ENCODE measurements at places on chromosomes 4 and X.

GRCh38 chr4:2423695-2424094, 4.9 kb downstream of the CFAP99 start:
- no peak for ATAC-seq

- ATAC-seq = no peak
Measured at GRCh38 chr4:93084599-93085305, 743.8 kb upstream of the ATOH1 start.

DNA sequence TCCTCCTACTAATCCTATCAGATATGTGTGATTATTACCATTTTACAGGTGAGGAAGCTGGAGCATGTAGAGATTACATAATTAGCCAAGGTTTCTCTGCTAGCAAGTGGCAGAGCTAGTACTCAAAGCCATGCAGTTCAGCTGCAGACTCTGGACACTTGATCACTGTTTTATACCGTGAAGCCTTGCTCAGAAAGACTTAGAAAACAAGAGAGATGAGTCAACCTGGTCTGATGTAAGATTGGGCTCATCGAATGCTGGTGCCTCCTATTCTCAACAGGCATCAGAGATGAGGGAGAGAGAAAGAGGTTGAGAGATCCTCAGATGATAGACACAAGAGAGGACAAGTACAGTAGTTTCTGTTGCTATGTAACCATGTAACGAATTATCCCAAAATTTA, 19.0 kb upstream of the PDE5A start:
- no peak for ATAC-seq

- no peak for ATAC-seq
Measured at GRCh38 chr4:181234951-181235680, 1008.1 kb upstream of the TENM3 start.

DNA sequence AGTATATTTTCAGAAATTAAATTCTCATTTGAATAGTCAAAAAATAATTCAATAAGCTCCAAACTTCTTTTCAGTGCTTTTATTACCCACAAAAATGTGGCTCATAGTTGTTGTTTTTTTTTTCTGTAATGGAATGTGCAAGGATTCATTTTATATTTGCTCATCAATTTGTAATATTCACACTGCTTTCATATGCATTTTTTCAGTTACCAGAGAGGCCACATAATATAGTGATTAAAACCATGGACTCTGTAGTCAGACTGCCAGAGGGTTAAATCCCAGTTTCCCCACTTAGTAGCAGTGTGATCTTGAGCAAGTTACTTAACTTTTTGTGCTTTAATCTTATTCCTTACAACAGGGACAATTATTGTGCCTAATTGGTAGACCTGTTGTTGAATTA, 64.5 kb downstream of the FAM9B start:
- ATAC-seq = no peak

DNA sequence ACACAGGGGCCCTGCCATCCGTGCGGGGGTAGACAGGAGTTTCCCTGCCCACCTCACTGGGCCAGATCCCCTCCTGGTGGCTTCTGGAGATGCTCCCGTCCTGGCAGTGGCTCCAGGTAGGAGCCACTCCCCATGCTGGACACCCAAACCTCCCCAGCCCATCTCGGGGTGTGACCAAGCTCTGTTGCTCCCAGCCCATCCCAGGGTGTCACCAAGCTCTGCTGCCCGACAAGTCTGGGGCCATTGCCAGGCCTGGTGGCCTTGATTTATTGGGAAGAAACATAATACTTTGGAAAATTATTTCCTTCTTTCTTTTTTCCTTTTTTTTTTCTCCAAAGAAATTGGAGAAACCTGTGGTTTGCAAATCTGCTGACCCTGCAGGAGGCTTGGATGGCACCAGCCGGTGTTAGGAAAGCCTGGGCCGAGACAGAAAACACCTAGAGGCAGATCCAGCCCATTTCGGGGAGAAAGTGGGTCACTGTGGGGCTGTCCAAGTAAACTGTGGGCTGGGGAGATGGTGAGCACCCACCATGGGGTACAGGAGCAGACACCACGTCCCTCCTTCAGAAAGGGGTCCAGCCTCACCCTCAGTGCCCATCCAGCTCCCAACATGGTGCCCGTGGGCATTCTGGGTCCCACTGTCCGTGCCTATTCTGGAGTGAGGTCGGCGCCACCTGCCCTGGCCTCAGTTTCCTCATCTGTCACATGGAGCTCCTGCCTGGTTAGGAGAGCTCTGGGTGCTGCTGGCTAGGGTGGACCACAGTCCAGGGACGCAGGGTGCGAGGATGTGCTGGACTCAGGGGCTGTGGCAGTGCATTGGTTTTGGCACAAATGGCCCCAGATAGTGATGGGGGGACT, 59.4 kb upstream of the ADRA2C start:
- no peak for ATAC-seq

GRCh38 chr4:41009411-41009810, 204.9 kb downstream of the APBB2 start:
- peak; percentile 83 for ATAC-seq

- ATAC-seq = no peak
Measured at GRCh38 chr4:187258651-187259401, 535.2 kb upstream of the FAT1 start.

- no peak for ATAC-seq
Measured at GRCh38 chrX:14228611-14229010, 198.9 kb upstream of the GEMIN8 start.

DNA sequence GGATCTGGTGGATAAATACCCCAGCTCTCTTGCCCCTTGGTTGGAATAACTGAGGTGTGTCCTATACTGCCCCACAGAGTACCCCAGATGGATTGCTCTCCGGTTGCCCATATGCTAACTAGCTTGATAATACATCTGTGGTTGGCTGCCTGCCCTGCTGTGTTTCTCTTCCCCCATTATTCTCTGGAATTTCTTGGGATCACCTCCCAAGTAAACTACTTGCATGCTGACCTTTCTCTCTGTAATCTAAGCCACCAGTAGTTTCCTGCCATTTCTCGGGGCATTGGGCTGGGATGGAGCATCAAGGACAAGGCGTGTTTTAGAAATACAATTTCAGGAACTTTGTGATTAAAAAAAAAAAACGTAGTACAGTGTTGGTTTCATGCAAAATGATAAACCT, 25.2 kb downstream of the PPP1R2C start:
- ATAC-seq = no peak

DNA sequence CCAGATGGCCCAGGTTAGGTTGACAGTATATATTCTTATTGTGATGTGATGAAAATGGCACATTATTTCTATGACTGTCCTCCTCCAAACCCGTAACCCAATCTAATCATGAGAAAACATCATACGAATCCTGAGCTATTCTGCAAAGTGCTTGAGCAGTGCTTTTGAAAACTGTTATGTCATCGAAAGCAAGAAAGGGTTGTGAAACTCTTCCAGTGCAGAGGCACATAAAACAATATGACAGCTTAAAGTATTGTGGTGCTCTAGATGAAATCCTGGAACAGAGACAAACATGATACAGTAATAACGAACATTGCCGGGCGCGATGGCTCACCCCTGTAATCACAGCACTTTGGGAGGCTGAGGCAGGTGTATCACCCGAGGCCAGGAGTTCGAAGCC, 1648.0 kb downstream of the STIM2 start:
- ATAC-seq = no peak
